ENCODE measurements at places on chromosomes 3 and 15.

DNA sequence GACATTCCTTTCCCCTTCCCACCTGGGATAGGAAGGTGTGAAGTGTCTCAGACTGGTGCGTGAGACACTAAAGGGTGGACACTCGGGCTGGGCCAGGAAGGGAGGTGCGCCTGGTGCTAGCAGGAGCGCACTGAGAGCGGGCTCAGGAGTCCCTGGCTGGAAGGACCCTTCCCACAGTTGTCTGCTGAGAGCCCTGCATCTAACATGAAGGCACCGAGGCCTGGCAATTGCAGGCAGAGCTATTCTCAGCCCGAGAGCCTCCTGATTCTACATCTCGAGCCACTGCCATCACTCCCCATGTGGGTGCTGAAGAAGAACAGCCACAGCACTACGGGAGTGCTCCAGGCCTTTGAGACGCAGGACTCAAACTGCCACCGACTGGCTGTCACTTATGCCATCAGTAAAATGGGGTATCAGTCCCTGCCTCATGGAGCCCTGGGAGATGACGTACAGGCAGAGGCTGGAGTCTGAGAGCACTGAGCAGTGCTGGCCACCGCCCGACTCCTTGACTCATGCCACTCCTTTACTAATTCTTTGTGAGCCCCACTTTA, 159.4 kb downstream of the KLF13 start:
- no peak for DNase-seq

GRCh38 chr3:44117239-44117638, 124.4 kb upstream of the TOPAZ1 start:
- DNase-seq, result no peak

GRCh38 chr15:27869697-27870281, 229.3 kb downstream of the OCA2 start:
- no peak for DNase-seq

- no peak for DNase-seq
Measured at GRCh38 chr3:160346511-160346910, 52.5 kb downstream of the IFT80 start.

GRCh38 chr3:55282994-55283393, 204.1 kb downstream of the WNT5A start:
- DNase-seq, result no peak

DNA sequence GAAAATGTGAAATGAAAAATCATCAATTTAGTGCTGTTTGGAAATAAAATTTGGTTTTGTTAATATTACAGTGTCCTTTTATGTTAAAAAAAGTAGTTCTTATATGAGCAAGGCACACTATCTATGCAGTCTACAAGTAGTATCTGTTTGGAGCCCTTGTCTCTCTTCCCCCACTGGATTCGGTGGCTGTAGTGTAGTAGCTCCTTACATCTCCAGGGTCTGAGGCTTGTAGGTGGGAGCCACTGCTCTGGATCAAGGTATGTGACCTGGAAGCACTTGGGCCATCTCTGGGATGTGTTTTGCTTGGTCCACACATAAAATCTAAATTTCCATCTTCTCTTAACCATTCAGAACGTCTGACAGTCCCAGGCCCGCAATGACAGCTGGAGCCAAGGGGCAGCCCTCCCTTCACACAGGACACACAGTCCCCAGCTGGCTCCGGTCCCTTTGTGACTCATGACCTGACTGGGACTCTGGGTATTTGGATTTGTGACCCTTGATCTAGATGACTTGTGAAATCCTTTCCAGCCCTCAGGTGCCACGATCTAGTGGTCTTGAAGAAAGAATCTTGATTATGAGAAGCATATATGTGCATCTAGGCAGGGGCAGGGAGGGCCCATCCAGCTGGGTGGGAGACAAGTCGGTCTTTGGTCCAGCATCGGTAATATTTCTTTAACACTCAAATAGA, 80.0 kb downstream of the USP13 start:
- DNase-seq, result no peak

GRCh38 chr3:194084284-194084683, 51.7 kb upstream of the HES1 start:
- DNase-seq, result no peak

- DNase-seq, result no peak
Measured at GRCh38 chr15:32704395-32704981, 13.3 kb upstream of the GREM1 start.

DNA sequence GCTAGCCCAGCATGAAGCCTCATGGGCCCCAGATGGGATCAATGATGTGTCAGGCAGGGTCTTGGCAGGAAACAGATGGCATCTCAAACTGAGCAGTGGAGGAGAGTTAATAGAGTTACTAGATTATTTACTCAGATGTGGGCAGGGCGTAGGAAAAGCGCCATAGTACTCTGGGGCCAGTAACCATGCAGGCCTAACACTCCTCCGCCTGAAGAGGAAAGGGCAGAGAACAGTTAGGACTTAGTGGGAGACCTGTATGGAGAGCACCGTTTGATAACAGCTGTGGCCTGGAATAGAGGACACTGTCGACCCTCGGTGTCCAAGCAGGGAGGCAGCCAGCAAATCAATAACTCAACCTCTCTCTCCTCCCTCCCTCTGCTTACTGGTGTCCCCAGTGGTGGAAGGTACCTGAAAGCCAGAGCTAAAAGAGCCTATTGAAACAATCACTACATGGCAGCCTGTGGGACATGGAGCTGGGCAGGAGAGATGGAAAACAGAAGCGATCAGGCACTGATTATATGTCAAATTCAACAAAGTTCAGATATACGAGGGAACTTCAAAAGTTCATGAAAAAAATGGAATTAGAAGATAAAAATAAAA, 111.4 kb upstream of the CCNL1 start:
- DNase-seq, result no peak

DNA sequence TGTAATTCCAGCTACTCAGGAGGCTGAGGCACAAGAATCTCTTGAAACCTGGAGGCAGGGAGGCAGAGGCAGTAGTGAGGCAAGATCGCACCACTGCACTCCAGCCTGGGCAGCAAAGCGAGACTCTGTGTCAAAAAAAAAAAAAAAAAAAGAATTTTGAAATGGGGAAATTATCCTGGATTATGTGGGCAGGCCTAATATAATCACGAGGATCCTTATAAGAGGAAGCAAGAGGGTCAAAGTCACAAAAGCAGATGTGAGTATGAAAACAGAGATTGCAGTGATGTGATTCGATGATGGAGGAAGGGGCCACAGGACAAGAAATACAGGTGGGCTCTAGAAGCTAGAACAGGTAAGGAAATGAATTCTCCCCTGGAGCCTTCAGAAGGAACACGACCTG, 159.6 kb downstream of the LEKR1 start:
- DNase-seq, result no peak

DNA sequence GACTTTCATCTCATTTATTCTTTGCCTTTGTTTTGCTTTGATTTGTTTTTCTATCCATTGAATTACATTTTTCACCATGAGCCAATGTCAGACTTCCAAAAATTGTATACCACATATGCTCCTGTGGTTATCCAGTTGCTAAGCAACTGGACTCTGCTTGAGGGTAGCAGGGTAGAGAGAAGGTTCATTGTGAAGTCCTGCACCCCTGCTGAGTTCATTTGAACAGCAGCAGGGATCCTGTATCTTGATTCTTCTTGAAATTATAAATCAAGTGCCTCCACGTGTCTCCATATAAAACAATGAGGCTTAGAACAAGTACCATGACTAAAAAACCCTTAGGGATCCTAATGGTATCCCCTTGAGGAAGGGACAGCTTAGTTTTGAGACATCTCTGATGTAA, 449.3 kb downstream of the ROBO2 start:
- no peak for DNase-seq

DNA sequence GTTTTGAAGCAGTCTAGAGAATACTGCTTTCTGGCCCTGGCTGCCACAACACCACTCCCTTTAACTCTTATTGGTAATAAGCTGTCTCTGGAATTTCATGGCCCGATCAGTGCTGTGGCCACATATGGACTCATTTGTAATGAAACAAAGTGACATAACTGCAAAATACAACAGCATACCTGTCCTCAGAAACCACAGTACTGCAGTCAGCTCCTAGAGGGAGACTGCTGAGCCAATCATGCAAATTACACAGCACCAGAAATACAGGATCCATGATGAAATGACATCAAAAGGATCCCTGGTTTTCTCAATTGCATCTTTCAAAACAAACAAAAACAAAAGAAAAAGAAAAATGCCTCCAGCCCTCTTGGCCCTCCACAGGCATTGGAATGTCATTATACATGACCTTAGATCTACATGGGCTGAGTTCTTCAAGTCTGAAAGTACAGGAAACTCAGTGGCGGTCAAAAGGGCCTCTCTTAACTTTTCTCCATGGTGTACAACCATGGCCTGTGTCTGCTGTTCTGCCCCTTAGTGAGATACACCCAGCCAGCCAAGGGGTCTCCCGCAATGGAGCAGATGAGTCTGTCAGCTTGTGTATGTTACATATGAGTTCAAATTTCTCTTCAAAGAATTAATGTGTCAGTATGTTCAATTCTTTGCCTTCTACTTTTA, 24.9 kb upstream of the KBTBD12 start:
- DNase-seq, result no peak

- DNase-seq, result no peak
Measured at GRCh38 chr3:120095979-120096426, 1.8 kb upstream of the GSK3B start.

DNA sequence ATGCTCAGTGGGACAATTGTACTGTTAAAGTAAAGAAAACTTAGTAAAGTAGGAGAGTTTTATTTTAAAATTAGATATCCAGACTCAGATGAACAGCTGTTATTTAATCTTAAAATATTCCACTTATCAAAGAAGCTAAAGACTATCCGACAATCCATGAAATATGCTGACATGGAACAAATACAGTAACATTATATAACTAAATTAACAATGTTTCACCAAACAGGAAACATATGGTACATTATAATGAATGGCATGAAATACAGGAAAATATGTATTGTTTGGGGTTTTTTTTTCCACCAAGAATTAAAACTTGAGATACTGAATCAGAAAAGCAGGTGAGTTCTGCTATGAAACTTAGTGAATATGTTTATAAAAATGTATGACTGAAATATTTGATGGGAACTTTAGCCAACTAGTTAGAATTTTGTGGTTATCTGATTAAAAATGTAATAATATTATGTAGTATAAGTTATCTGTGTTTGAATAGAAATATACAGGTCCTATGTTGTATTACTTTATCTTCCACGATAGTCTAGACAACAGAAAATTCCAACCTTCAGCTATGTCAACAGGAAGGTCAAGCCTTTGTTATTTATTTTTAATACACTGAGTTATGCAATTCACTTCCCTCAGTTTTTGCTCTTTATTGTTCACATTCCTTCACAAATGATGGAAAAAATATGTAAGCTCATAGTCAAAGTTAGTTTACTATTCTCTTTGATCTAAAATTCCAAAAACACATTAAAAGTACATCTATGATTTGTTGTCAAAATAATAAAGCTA, 72.7 kb downstream of the UACA start:
- no peak for DNase-seq

DNA sequence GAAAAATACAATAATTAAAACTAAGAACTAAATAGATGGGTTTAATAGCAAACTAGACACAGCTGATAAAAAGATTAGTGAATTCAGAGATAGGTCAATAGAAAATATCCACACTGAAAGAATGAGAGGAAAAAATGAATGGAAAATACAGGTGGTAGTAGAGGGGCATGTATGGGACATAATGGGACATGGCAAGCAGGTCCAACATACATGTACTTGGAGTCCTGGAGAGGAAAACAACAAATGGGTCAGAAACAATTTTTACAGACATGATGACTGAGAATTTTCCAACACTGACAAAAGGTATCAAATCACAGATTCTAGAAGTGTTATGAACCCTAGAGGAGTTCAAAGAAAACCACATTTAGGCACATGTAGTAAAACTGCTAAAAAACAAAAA, 68.4 kb downstream of the MTHFS start:
- no peak for DNase-seq

DNA sequence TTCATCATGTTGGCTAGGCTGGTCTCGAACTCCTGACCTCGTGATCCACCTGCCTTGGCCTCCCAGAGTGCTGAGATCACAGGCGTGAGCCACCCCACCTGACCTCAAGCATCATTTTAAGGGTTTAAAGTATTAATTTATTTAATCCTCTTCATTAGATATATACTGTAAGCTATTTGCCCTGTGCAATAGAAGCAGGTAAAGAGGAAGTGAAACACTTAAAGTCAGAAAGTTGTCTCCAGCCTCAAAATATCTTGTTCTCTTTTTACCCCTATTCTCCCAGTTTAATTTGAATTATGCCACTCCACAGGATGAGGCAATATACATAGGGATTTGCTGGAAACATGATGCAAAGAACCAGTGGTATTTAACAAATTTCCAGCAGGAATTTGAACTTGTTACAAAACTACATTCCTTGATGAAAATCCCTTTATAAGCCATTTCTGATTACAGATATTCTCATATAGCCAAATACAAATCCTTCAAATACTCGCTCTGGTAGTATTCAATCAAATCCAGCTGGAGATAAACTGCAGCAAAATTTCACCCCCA, 2.0 kb downstream of the NDUFB5 start:
- no peak for DNase-seq

GRCh38 chr15:98954411-98954810, 53.2 kb downstream of the PGPEP1L start:
- no peak for DNase-seq

DNA sequence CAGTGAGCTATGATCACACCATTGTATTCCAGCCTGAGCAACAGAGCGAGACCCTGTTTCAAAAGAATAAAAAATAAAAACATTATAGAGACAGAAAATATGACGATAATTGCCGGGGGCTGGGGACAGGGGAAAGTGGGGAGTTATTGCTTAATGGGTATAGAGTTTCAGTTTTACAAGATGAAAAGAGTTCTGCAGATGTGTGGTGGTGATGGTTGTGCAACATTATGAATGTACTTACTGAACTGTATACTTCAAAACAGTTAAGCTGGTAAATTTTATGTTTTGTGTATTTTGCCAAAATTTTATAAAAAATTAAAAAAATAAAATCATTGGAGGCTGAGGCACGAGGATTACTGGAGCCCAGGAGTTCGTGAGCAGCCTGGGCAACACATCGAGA, 24.8 kb upstream of the ZNF774 start:
- no peak for DNase-seq

DNA sequence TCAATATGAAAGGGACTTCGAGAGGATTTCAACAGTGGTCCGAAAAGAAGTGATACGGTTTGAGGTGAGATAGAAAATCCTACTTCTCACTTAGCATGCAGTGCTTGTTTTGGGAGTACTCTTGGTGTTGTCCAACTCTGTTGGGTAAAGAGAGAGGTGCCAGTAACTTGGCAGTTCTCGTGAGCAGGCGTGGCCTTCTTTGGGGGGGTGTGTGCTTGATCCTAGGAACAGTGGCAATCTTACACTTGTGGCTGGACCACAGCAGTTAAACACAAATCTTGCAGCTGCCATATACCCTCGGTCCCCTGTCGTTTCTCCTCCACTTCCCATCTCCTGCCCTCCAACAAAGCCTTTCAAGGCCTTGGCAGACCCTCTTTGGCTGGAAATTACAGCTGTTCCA, 15.2 kb upstream of the SNX22 start:
- DNase-seq, result no peak

DNA sequence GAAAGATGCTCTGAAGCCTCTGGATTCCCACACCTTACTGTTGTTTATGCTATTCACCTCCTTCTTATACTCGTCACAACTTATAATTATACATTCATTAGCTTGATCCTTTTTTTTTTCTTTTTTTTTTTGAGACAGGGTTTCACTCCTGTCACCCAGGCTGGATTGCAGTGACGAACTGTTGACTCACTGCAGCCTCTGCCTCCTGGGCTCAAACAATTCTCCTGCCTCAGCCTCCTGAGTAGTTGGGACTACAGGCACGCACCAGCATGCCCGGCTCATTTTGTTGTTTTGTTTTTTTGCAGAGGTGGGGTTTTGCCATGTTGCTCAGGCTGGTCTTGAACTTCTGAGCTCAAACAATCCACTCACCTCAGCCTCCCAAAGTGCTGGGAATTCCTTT, 143.6 kb downstream of the PLCL2 start:
- DNase-seq, result no peak

Data from NCI-H1436 treated with DMSO at 0.1 percent for 48 hours (cell line).